ENCODE measurements at places on chromosomes 3 and 15. TPM values are rescaled to one million over a fixed set of nuclear protein-coding genes. Genes with fewer than 3 reads are reported as not detected.
A peak's percentile ranks its signal among the peaks of the same experiment; 100 is the strongest.

The LPP gene
- 5.6 TPM for polyA plus RNA-seq

The ZXDC gene
- polyA plus RNA-seq = 10.0 TPM

The CFAP91 gene
- not detected for polyA plus RNA-seq

The GOLGA6L10 gene
- polyA plus RNA-seq = 0.85 TPM

DNA sequence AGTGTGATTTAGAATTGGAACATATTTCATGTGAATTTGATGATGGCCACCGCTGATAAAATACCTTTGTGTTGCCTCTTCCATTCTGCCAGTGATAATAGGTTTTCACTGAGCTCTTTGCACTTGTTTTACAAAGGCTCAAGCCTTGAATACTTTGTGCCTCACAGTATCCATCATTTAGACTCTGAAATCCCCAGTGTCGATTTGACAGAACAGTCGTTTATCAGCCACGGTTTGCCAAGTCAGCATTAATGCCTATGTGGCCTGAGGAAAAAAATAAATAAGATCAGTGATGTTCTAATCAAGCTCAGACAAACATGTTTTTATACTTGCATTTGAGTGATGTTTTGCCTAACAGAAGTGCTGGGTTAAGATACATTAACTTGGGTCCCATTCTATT is 399.1 kb downstream of the RBMS3 start:
- DNase-seq = no peak

- no peak for DNase-seq
Measured at GRCh38 chr3:51304230-51304629, 80.9 kb upstream of the MANF start.

DNA sequence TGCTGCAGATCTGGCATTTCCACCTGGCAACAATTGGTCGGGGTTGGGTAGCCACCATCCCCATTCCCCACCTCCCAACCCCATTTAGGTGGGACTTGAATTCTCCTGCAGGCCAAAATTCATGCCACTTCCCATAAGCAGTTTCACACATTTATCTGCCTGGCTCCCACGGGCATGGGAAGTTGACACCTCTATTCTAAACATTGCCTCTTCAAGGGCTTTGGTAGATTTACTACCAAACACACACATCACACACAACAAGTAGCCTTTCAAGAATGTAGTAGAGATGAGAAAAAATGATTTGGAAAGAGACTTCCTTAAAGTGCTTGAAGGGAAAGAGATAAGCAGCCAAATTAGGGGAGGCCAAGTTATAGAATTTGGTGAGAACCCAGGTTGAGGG is 30.9 kb downstream of the ZBTB38 start:
- no peak for DNase-seq

DNA sequence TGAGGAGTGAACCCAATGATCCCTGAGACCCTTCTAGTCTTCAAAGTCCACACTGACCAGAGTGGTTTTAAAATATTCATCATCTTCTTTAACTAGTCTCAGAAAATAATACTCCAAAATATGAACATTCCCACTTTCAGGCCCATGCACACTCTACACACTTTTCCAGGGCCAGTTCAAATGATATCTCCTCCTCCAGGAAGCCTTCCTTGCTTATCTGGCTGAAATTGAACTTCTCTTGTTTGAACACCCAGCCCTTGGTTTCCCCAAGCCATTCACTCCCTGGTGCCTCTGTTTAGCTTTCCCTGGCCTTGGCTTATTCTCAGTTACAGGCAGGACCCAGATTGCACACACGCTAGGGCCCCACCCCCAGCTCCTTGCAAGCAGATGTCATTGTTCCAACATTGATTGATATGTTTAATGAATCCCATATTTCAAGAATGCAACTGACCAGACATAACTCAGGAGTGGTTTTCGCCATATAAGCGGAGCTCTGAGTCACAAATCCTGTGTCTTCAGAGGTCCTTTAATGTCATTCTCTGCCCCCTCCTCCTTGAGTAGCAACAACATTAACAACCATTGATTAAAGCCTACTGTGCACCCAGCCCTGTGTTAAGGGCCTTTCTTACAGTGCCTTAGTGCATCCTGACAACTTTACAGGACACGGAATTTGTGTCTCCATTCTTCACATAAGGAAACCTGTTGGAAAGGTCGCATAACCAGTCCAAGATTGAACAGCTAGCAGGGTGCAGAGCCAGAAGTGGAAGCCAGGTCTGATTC is 2.1 kb downstream of the ITGA11 start:
- DNase-seq = no peak

DNA sequence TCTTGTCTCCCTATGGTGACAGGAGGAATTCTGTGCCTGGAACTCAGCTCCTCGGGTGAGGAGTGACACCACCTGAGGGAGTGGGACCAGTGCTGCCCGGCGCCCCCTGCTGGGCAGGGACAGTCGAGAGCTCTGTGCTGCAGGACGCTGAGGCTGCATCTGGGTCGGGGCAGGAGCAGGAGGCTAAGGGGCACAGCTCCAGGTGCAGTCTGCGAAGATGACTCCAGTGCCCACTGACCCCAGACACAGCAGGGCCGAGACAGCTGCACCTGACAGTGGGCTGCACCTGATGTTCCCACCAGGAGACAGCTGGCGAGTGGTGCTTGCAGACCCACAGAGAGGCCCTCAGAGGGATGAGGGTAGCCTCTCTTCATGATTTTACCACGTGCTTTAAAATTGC is 152.9 kb downstream of the ATP10A start:
- DNase-seq = peak; percentile 60

DNA sequence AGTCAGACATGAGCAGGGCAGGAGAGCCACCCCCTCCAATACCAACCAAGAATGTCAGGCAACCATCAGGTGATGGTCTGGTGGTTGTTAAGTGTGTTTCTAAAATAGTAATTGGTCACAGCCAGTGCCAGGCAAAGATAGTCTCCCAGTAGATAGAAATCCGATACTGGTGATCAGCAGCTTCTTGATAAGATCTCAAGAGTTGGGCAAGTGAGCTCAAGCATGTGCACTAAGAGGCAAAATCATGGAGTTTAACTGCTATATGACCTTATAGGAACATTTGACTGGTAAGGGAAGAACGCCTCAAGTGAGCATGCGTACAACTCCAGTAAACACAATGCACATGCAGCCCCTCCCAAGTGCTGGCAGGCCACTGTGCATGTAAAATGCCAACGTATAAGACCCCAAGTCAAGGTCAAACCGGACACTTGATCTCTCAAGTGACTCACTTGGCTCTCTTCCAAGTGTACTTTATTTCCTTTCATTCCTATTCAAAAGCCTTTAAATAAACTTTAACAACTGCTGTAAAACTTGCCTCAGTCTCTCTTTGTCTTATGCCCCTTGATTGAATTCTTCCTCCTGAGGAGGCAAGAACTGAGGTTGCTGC is 36.0 kb upstream of the CBLB start:
- no peak for DNase-seq

- no peak for DNase-seq
Measured at GRCh38 chr15:78893538-78893937, 20.8 kb downstream of the MORF4L1 start.

DNA sequence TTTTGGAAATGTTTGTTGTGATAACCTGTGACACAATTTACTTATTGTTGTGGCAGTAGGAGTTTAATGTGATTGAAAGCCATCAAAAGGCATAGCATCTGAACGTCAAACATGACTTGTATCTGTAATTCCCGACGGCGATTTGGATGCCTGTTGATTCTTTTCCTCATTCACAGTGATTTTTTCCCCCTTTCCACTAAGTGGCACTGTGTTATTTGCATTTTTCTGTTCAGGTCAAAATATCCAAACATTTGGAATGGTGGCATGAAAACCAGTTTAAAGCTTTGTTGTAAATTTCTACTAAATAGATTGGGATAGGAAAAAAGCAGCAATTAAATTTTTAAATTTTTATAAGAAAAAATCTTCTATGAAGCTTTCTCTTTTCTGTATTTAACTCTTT is 259.9 kb upstream of the KCNH8 start:
- no peak for DNase-seq

Measured in small intestine (tissue), 16 donors.